ENCODE measurements at places on chromosomes 11 and 22.

- no peak for DNase-seq
These were observed 7.8 kb downstream of the LARGE2 start for GRCh38 chr11:45930031-45930794.

DNA sequence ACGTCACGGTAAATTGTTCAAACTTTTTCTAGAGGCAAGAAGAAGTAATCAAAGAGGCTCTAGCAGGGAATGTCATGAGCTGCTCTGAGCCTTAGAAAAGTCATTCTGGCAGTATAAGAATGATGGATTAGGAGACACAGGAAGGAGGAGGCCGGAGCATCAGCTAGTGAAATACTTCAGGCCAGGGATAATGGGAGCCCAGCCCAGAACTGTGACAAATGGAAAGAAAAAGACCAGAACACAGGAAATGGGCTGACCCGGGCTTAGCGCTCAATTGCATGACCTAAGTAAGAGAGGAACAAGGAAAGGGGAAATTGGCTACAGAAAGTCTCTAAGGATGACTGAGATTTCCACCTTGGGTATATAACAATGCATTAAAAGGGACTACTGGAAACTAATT, 108.6 kb downstream of the LARGE1 start:
- DNase-seq, result no peak

- no peak for DNase-seq
These were observed 85.1 kb downstream of the PHF21B start for GRCh38 chr22:44924710-44925109.

DNA sequence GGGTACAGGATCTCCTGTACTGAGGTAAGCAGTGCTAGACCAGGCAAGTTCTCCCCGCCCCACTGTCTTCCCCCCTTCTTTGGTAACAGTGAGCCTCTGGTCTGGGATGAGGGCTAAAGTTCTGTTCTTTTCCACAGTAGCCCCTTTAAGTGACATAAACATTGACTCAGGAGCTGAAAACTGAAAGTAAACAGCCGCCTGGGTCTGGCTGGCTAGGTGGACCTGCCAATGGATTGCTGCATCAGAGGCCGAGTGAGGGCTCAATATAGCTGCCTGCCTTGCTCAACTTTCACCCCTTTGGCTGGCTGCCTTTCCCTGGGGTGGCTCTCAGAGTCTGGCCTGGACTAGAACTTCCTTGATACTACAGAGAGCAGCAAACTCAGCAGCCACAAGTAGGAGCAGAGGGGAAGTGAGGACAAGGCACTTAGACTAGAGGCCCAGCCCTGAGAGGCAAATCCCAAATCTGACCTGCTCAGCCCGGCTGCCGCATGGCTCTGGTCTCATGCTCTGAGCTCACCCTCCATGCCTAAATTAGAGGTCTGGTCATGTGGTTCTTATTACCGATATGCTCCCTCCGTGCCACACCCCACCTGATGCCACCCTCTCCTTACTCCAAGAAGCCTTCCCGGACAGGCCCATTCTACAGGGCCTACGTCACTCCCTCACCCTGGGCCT, 9.6 kb upstream of the UCP3 start:
- no peak for DNase-seq

- DNase-seq, result peak; percentile 96
These were observed 3.0 kb upstream of the MYBPC3 start for GRCh38 chr11:47355283-47356128.

- no peak for DNase-seq
These were observed 5.7 kb upstream of the SMARCB1 start for GRCh38 chr22:23781065-23781464.

DNA sequence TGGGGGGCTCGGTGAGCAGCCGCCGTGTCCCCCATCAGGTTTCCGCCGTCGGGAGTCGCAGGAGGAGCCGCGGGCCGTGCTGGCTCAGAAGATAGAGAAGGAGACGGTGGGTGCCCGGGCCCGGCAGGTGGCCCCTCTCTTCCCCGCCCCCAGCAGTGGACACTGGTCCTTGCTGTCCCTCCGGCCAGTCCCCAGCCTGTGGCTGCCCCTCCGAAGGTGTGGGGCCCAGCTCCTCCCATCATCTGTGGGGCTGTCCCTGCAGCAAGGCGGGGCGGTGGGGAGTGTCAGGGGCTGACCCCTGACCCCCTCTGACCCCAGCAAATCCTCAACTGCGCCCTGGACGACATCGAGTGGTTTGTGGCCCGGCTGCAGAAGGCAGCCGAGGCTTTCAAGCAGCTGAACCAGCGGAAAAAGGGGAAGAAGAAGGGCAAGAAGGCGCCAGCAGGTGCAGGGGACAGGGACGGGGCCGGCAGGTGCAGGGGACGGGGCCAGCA, 15.3 kb downstream of the EPS8L2 start:
- DNase-seq, result no peak

- DNase-seq, result no peak
These were observed 16.0 kb downstream of the CLTCL1 start for GRCh38 chr22:19275513-19275912.

- peak; percentile 57 for DNase-seq
These were observed at the start of gene INPP5J for GRCh38 chr22:31122532-31123291. TSS of gene INPP5J (plus strand) at chr22:31122966. CDS start at chr22:31123015, 49 bp downstream.

GRCh38 chr11:9861860-9862725, 198.2 kb downstream of the SWAP70 start:
- peak; percentile 88 for DNase-seq

DNA sequence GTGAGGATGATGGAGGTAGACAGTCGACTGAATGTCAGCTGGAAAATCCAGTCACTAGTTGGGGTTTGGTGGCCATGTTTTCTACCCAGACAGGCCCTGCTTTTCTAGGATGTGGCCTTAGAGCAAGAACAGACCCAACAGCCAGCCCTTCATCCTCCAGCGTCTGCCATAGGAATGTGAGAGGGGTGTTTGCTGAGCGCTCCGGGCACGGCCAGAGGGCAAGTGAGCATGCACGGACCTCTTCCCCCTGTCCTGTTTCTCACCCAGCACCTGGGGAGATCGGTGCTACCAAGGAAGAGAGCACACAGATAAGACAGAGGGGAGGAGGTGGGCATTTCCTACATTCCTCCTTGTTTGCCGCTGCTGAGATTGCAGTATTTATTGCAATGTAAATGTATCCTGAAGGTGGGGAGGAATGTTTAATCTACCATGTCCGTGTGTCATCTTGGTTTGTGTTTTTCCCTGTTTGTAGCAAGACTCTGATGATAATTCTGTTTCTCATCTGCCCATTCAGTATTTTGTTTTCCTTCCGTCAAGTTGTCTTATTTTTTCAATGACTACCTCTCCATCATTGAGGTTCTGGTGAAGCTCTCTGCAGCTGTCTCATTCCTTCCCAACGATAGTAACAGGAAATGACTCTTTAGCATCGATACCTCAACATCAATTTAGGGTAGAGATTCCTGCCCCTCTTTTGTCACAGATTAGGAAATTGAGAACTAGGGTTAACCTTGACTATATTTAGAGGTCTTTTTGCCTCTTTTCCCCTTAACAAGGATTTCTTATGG, 4.9 kb upstream of the ATF4 start:
- no peak for DNase-seq

DNA sequence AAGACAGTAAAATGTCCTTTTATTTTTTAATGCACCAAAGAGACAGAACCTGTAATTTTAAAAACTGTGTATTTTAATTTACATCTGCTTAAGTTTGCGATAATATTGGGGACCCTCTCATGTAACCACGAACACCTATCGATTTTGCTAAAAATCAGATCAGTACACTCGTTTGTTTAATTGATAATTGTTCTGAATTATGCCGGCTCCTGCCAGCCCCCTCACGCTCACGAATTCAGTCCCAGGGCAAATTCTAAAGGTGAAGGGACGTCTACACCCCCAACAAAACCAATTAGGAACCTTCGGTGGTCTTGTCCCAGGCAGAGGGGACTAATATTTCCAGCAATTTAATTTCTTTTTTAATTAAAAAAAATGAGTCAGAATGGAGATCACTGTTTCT, 1.1 kb upstream of the CCND1 start:
- DNase-seq, result no peak

DNA sequence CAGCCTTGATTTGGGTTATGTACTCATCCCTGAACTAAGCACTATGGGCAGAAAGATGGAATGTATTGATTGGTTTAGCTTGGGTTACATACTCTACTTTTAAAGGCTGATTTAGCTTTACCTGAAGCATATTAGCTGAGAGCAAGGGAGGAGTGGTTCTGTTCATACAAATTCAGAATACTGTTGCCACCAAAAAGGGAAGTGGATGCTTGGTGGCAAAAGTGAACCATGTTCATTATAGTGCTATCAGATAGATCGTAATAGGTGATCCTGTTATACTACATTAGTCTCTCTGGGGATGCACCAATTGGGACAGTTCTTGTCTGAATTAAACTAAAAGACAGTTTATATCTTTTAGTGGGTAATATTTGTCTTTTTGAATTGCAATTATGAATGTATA, 44.5 kb upstream of the RRM1 start:
- DNase-seq, result no peak

- no peak for DNase-seq
These were observed 4.2 kb downstream of the CCND1 start for GRCh38 chr11:69644962-69645675.

- no peak for DNase-seq
These were observed 6.0 kb upstream of the KLHL35 start for GRCh38 chr11:75439026-75439425.

GRCh38 chr11:69840371-69841169, 21.4 kb upstream of the FGF3 start:
- DNase-seq, result no peak

GRCh38 chr11:2269601-2270321, 627 bp downstream of the ASCL2 start:
- no peak for DNase-seq

DNA sequence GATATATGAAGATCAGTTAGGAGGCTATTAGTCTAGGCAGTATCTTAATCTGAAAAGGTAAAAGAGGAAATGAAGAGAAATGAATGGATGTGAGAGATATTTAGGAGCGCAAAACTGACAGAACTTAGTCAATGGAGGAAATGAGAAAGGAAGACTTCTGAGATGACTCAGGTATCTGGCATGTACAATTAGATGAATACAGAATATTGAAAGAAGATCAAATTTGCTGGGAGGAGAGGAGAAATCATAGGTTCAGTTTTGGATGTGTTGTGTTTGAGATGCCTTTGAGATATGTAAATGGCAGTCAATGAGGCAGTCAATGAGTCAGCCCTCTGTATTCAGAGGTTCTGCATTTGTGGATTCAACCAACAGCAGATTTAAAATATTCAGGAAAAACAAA, 42.9 kb upstream of the GAB2 start:
- DNase-seq, result no peak

DNA sequence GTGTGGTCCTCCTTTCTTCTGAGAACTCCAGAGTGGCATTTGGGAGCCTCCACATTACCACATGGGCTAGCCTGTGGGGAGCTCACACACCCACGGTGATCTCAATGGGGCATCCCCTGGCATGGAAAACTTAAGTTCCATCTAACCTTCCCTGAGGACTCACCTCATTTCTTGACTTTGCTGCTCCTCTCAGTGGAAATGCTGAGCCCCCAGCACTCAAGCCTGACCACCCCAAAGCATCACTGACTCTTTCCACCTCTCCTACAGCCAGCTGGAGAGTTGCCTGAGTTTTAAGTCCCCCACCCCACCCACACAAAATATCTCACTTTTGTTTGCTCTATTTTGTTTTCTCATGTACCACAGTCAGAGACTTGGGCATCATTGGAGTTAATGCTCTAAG, 23.8 kb upstream of the PARVA start:
- no peak for DNase-seq

- no peak for DNase-seq
These were observed 9.5 kb downstream of the GRAMD1B start for GRCh38 chr11:123439616-123440015.

DNA sequence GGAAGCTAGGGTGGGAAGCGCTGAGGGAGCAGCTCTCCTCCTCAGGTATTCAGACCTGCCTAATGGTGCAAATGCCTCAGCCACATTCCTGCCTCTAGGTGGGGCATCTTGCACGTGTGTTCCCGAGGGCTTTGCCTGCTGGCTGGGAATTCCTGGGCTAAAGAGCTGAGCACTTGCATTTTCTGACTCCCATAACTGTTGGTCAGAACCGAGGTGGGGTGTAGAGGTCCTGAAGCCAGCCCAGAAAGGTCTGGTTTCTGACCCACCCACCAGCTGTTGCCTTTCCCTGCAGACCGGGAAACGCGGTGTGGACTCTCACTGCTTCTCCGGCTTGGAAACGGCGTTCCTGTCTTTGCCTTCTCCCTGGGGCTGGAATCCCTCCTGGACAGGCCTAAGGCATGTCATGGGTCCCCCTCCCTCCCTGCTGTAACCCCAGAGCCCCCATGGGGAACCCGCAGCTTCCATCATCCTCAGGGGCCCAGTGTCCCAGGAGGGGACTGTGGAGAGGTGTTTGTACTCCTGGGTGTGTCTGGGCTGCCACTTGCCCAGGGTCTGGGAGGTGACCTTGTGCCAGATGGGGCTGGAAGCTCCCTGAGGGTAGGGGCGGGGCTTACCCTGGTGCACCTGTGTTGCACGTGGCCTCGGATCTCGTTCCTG, 24.0 kb upstream of the SMIM38 start:
- peak; percentile 95 for DNase-seq

DNA sequence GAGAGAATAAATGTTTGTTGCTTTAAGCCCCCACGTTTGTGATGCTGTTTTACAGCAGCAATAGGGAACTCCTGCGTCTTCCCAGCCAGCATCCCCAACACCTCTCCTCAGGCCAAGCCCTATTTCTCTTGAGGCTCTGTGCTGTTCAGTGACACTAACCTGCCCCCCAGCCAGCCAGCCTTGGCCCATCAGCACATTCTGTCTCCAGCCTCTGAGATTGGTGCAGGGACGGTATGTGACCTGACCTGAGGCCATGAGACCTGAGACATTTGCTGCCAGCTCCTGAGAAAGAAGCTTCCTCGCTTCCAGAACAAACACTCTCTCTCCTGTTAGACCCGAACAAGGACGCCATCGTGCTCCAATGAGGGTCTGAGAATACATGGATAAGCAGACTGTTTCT, 38.5 kb upstream of the SLC35C1 start:
- no peak for DNase-seq

DNA sequence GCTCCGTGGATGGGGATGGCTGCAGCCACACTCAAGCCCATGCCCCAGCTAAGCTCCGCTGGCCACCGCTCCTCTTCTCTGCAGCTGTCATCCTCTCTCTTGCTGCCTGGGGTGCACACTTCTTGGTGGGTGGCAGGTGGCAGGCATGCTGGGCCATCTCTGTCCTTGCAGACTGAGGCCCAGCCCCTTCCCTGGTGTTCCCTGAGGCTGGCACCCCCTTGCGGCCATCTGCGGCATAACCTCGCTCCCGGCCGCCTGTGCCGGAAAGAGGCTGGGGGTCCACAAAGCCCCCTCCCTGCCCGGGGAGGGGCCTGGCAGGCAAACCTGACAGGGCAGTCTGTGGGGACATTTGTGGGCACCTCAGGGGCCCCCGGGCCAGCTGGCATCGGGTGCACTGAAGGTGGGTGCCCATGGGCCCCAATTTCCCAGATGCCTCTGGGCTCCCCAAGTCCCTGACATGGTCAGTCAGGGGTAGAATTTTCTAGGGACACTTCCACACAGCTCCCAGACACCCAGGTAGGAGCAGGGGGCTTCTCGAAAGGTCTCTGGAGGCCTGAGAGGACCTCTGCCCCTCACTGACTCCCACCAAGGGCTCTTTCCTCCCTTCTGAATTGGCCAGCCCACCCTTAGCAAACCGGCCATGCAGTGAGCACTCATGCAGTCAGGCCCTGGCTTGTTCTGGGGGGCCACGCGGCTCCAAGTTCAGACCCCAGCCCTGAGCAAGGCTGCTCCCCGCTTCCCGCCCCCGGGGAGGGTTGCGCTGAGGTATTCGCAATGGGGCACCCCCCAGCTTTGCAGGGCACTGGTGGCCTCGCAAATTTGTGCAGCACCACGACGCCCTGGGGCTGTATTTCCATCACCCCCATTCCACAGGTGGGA, 23.5 kb upstream of the TH start:
- DNase-seq, result peak; percentile 52
